T-helper 17 cell (primary cell): ENCODE measurements at places on chromosomes 2 and 18. TPM values are rescaled to one million over a fixed set of nuclear protein-coding genes. Genes with fewer than 3 reads are reported as not detected.

- DNase-seq = no peak
Measured at GRCh38 chr2:220053919-220054318, 426.5 kb downstream of the SLC4A3 start.

SATB2 gene
- total RNA-seq = 0.29 TPM

GRCh38 chr18:13359210-13359609 is 140.7 kb downstream of the LDLRAD4 start:
- DNase-seq = no peak

CYS1 gene
- not detected for total RNA-seq

TDRD15 gene
- total RNA-seq = 0.13 TPM

DNA sequence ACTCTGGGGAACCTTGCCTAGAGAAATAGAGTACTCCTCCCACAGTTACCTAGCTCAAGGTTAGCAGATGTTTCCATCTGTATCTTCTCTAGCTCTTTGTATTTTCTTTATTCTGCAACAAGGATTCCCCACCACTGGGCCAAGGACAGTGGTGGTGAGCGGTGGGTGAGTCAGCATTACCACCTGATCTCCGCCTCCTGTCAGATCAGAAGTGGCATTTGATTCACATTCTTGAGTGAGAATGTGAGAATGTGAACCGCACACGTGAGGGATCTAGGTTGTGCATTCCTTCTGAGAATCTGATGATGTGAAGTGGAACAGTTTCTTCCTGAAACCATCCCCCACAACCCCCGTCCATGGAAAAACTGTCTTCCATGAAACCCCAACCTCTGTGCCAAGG is 9.0 kb downstream of the EPB41L3 start:
- DNase-seq = no peak

GRCh38 chr2:135662088-135662487 is 79.6 kb upstream of the UBXN4 start:
- DNase-seq = no peak

SIX3 gene
- total RNA-seq = not detected

GRCh38 chr2:13050764-13051163 is 334.0 kb downstream of the TRIB2 start:
- DNase-seq = no peak

SNORC gene
- 1.0 TPM for total RNA-seq

DNA sequence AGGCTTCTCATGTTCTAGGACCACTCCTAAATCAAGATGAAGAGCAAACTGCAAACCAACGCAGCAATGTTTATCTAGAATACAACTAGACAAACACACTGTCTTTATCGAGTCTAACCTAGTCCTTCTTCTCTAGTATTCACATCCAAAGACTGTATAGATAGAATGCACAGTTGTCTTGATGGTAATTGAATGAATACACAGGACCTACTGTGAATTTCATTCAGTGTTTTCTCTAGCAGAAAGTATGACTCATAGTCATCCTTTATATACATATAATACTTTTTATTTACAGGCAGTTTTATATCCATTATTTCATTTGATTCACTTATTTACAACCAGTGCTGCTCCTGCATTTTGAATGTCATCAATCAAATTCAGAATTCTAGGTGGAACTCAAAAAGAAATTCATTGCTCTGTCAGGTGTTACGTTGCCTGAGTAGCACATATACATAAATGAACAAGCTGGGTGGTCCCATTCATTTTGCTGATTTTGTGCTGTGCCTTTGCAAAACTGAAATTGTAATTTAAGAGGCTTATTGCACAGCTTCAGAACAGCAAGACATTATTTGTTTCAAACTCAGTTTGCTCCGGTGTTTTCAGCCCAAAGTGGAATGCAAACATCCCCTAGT is 374.8 kb downstream of the EPHA4 start:
- DNase-seq = no peak

DNA sequence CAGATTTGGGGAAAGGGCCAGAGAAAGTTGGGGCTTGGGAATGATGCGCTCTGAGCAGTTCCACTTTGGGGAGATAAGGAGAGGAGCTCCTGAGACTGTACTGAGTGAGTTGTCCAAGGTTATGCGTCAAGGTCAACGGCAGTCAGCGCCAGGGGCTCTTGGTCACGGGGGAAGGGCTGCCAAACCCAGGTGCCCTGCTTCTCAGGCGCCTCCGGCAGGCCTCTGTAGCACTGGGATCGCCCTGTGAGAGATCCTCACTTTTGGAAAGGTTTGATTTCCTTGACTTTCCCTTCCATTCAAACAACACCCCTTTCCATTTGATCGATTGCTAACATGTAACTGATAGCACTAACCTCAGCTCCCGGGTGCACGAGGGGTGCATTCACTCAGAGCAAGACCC is 136.5 kb upstream of the SOX11 start:
- no peak for DNase-seq

CNGA3 gene
- total RNA-seq = not detected

REG3G gene
- not detected for total RNA-seq

GBX2 gene
- total RNA-seq = not detected

ACMSD gene
- total RNA-seq = not detected

DNA sequence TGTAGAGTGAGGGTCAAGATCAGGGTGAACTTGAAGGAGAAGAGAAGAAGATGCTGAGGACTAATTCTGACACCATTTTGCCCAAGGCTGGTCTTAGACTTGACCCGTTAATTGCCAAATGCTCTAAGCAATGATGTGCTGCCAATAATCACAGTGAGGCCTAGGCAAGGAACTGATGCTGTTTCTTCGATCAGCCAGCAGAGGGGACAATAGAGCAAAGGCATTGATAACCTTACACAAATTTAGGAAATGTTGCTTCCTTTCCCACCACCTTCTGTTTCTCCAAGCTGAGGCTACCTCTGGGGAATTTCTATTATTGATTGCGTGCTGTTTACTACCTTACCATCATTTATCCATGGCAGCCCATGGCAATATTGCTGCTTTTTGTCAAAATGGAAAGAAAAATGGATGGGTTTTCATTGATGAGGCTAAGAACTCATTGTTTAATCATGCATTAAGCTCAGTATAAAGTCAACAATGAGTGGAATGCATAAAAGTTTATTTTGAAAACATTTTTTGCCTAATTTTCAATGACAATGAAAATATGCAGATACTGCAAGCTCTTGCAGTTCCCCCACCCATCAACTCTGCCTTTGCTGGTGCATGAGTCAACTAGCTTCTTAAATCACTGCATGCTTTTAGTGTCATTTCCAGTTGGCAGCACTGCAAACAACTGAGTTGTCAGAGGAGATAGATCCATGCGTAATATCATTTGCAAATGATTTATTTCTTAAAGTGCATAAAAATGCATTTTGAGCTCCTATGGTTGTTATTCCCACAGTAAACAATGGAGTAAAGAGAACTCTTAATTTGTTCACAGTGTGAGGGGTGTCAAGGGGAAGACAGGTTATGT is 116.4 kb upstream of the NYAP2 start:
- no peak for DNase-seq

DNA sequence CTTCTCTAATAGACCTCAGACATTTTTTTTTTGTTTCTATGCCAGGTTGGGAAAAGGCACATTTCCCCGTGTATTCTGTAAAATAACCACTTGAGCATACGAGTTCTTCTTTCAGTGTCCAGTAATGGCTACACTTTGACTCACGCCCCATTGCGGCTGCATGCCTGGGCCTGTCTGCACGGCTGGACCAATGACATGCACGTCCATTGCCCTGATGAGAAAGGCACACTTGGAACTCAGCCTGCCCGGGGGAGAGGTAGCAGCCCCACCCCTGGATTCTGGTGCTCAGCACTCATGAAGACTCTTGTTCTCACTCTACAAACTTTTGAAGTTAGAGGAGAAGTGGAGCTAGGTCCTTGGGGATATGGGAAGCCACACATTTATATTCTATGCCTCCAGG is 5.8 kb downstream of the PCARE start:
- DNase-seq = no peak

NCKAP5 gene
- total RNA-seq = not detected

DNA sequence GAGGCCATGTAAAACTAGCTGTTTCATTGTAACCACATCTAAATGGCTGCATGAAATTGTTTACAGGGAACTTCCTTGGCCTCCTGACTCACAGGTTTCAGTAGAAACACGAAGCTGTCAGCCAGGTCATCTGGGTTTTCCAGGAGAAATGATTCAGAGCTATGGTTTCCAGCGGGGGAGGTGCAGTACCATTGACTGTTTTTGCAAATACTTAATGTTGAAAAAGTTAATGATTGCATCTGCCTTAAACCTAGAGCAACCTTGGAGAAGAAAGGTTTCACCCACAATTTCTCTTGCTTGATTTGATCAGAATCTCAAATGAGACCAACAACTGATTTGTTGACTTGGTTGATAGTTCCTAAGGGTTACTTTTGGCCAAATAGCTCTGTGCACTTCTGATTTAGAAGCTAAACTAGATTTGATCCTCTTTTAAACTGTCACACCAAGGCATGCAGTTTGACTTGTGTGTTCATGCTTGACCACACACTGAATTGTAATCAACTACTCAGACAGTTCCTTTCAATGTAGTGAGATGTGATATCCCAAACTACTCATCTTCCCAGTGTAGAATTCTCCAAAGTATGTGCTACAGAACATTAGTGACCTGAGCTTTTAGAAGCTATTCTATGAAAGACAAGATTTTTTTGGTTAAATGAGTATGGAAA is 193.5 kb upstream of the CHST9 start:
- no peak for DNase-seq

GRCh38 chr18:55573386-55573785 is 14.6 kb downstream of the TCF4 start:
- DNase-seq = no peak

GRCh38 chr2:95041824-95042442 is 16.4 kb downstream of the MAL start:
- DNase-seq = no peak

- DNase-seq = no peak
Measured at GRCh38 chr2:114762376-114762775, 319.9 kb downstream of the DPP10 start.

C2orf78 gene
- not detected for total RNA-seq

DNA sequence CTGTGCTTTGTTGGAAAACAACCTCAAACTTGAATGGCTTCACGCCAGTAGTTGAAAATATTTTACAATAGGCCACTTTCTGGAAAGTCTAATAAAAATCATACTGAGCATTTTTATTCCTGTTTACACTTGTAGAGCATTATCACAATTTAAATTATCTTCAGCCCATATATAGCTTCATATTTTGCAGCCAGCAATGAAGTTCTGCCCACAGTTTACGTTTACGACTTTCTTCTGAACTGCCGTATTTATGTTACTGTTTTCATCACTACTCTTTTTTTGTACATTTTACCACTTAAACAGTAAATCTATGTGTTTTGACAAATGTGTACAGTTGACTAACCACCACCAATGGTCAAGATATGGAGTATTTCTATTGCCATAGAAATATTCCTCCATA is 86.2 kb downstream of the COPS8 start:
- no peak for DNase-seq

RUFY4 gene
- total RNA-seq = 0.77 TPM

EGR4 gene
- total RNA-seq = 0.52 TPM

- no peak for DNase-seq
Measured at GRCh38 chr2:5905661-5906060, 213.5 kb downstream of the SOX11 start.

DNA sequence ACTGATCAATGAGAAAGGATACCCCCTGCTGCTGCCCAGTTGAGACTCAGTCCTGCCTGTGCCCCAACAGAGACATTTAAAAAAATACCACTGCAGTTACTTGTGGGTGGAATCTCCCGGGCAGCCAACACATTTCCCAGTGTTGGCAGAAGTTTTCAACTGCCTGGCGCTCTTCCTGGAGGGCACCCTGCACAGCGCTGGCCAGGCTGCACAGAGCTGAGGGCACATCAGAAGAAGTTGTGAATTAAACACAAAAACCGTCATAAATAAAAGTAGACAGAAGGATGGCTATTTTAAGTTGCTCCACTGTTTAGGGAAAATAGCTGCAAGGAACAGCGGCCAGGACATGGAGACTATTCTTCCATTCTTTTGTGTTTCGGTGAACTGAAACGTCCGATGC is 110.2 kb upstream of the THOC1 start:
- DNase-seq = no peak

DNA sequence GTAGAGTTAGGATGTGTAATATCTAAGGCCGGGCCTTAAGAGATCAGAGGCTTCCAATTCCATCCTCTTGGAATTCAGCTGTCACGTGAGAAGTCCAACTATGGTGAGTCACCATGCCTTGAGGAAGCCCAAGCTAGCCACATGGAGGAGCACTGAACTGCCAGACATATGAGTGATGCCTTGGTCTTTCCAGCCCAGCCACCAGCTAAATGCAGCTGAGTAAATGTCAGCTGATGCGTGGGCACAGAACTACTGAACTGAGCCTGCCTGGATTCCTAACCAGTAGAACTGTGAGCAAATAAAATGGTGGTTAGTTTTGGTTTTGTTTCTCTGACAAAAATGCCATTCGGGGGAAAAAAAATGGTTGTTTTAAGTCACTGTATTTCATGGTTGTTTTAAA is 153.7 kb upstream of the SERTAD2 start:
- DNase-seq = no peak

GRCh38 chr2:16148632-16149348 is 208.4 kb downstream of the MYCN start:
- no peak for DNase-seq

DNA sequence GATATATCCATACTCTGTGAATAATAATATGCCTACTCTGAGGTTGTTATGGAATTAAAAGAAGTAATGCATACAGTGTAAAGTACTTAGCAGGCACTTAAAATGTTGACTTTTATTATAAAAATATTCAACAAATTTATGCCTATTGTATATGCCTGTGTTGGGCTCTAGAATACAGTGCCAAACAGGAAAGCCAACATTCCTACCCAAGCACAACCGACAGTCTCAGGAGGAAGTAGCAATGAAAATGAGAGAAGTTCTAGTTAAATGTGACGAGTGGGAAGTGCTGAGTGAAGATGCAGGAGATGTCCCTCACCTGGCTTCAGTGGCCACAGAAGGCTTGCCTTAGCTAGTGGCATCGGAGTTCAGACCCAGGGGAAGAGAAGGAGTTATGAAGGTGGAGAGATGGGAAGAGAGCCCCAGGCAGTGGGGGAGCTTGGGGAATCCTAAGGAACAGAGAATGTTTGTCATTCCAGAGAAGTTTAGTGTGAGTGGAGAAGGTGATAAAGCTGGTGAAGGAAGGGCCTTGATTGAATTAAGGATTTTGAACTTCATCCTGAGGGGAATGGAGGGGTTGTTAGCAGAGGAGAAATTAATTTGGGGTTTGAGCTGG is 105.4 kb upstream of the CNGA3 start:
- DNase-seq = no peak

DNA sequence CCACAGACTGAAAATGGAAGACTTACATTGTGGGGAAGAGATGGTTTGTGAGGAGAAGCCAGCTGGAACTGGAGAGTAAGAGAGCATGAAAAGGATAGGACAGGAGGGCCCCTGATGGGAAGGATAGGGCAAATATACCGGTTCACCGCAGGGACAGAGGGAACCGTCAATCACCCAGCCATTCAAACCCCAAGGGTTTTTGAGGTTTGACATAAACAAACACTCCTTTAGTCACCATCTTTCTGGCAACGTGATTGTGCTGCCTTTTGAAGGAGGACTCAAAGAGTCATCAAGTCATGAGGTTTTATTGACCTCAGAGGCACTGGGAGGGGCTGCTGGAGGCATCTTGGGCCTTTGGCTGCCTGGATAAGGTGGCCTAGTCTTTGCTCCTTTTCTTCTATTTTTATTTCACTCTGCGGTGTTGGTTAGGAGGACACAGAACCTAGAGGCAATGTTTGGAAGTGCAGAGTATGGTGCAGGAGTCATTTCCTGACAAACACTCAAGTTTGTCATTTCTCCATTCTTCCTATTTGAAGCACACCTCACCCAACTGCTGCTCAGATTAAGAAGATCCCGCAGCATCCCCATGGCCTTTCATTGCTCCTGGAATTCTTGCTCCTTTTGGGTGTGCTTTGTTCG is 487.3 kb upstream of the SPRED2 start:
- no peak for DNase-seq

GRCh38 chr2:191635333-191636234 is 42.4 kb upstream of the NABP1 start:
- DNase-seq = no peak
